ENCODE measurements at places on chromosomes 4 and X.
A peak's percentile ranks its signal among the peaks of the same experiment; 100 is the strongest.

DNA sequence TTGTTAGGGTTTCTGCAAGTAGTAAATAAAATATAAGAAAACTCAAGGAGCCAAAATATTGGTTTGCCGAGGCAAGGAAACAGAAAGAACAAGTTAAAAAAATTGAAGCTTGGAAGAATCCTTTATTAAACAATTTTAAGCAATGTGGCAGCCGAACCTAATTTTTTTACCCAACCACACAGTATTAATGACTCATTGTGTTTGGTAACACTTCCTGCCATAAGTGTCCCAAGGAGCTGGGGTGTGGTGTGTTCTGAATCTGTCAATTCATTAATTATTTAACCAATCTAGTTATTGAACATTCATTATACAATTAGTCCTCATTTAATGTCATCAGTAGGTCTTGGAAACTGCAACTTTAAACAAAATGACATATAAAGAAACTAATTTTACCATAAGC, 19.3 kb upstream of the CPE start:
- DNase-seq, result peak; percentile 15

DNA sequence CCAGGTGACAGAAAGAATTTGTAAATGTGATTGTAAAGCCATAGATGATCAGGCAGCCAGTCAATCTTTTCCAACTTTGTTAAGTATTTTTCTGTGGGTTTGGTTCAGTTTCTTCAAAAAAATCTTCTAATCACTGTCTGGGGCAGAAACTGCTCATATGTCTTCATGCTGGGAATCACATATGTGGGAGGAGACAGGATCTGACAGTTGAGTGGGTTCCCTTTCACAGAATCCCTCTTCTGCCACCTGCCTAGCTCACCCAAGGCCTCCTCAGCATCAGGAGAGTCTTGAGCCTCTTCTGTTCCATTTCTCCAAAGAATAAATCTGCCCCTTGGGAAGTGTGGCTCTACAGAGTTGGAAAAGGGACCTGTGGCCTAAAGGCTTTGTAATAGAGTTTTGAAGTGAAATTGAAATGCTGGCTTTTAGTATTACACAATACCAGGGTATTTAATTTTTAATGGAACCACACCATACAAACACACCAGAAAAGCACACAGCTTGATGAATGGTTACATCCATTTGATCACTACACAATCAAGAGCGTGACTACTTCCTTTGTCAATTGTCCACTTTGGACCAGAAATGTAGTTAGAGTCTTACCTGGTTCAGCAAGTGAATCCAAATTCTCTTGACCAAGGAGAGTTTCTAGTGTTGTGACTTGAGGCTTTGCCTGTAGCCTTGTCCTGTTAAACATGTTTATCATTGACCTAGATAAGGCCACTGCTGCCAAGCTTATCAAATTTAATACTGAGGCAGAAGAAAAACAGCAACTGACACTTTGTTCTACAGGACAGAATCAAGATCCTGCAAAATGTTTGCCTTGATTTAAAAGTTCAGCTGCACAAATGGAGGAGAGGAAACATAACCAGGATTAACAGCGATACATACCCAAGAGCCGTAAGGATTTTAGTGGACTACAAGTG, 20.4 kb downstream of the MSMO1 start:
- no peak for DNase-seq

DNA sequence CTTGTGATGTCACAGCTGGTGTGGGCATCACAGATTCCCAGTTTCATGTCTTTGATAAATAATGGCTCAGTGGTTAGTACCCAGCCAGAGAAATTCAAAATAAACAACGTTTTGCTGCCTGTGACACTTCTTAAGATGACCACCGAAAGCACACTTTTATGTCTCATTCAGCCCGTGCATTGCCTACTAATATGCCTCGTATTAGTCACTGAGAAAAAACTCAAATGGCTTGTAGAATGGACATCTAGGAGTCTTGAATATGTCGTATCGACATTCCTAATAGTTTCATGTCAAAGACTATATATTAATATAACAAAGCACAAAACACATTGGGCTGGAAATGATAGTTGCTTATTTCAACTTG, 103.9 kb upstream of the FAT1 start:
- no peak for DNase-seq

DNA sequence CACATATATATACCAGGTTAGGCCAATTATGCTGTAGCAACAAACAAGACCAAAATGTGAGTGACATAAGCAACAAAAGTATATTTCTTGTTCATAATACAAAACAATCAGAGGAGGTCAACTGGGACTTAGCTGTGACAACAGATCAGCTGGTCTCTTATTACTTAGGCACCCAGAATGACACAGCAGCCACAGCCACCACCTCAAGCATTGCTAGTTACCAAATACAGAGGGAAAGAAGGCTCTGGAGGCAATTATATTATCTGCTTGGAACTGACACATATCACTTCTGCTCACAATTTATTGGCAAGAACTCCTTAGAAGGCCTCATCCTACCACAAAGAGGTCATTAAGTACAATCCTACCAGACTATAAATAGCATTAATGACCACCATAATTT, 15.2 kb downstream of the ATOH1 start:
- no peak for DNase-seq

DNA sequence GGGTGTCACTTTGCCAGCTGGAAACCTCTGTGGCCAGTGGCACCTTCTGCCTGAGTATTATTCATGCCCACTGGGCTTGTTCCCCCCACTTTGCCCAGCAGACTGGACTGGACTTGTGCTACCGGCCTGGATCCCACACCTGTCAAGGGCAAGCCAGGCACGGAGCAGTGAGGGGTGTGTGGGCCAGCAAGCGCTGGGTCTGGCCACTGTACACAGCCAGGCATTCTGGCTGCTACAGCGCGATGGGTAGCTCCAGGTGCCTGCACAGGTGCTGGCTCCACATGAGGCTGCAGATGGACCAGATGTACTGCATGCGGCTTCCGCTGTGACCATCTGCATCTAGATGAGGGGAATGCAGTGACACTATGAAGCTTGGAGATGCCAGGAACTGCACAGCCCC, 39.5 kb downstream of the KCNE5 start:
- DNase-seq, result no peak

DNA sequence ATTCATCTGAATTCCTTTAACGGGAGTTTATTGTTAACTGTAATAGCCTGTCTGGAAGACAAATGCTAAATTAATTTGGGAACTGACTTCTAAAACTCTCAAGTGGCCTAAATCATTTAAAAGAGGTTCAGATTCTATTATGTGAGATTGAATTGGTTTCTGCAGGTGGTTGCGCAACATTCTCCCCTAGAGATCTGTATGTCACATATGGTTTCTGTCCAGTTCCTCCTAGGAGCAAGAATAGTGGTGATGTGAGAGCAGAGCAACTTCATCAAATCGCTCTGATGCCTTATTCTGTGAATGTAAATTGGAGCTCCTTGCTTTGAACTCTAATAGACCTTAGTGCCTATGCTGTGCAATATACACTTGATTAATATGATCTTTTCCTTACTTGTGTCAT, 144.6 kb upstream of the GPR101 start:
- DNase-seq, result no peak

GRCh38 chr4:155879767-155880166, 13.7 kb upstream of the ASIC5 start:
- no peak for DNase-seq

DNA sequence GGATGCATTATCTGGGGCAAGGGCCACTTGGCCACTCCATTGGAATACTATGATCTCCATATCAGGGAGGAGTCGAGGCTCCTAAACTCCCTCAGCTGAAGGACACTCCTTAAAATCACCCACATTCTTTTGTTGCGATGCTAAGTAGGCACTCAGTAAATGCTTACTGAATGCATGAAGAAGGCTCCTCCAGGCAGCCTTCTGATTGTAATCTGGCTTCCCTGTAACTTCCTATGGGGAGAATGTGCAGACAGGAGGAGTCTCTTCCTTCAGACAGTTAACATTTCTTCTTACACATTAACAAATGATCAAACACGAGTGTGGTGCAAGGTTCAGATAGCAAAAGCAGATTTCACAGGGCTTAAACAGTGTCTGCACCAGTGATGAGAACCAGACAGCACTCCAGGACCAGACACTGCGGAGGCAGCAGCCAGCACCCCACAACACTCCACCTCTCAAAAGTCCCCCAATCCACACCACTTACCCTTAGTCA, 21.4 kb upstream of the USO1 start:
- DNase-seq, result no peak

DNA sequence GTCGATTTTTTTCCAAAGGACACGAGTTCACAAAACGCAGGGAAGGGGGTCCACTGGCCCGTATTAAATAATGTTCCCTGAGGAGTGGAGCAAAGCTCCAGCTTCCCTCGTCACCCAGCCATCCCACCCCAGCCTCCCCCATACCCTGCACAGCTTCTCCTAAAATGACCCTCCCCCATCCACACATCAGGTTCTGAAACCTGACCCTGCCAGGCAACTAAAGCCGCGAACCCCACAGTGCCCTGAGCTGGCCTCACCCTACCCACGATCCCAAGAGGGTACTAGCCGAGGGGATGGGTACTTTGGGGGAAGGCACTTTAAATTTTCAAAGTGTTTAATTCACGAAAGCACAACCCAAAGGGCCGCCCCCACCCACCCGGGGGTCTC, 634 bp downstream of the APOO start:
- no peak for DNase-seq

- DNase-seq, result no peak
Observed at GRCh38 chr4:36779601-36780000, 464.9 kb upstream of the NWD2 start.

GRCh38 chr4:99156992-99157391, 12.9 kb upstream of the ADH4 start:
- no peak for DNase-seq

GRCh38 chr4:156971676-156972378, at the start of gene PDGFC:
Gene PDGFC (minus strand): TSS chr4:156971799. CDS start chr4:156970903, 896 bp downstream.
- peak; percentile 91 for DNase-seq

DNA sequence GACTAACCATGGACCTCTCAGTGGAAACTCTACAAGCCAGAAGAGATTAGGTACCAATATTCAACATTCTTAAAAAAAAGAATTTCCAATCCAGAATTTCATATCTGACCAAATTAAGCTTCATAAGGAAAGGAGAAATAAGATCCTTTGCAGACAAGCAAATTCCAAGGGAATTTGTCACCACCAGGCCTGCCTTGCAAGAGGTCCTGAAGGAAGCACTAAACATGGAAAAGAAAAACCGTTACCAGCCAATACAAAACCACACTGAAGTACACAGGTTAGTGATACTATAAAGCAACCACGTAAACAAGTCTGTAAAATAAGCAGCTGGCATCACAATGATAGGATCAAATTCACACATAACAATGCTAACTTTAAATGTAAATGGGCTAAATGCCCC, 156.6 kb downstream of the FAM13A start:
- no peak for DNase-seq

DNA sequence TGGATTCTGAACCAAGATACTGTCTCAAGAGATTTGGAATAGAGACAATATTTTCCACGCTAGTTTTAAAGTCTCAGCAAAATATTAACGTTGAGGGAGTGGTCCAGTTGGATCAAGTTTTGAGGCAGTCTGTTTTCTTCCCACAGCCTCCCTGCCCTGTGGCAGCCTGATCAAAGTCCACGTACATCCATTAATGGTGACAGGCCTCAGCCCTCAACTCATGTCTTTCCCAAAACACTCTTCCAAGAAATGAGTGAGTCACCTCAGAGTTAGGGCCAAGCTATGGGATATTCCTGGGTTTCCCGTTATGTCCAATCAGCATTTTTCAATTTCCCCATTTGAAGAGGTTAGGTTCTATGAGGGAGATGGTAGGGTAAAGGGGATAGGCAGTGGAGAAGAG, 28.5 kb downstream of the EGFL6 start:
- no peak for DNase-seq

- no peak for DNase-seq
Observed at GRCh38 chr4:173879509-173879908, 349.5 kb upstream of the HAND2 start.

DNA sequence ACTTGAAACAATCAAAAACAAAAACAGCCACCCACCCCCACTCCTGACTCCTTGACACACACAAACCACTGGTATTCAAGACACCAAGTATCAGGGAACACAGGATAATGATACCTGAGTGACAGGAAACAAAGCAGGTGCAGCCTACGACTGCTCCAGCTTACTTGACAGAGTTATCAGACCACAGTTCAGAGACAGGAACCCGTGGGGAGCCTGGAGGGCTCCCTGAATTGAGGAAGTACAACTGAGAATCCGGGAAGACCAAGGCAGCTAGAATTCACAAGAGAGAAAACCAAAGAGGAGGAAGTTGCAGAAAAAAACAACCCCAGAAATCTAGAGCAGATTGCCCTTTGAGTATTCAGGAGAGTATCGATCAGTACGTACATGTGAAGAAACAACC, 20.5 kb downstream of the COMMD8 start:
- peak; percentile 75 for DNase-seq

DNA sequence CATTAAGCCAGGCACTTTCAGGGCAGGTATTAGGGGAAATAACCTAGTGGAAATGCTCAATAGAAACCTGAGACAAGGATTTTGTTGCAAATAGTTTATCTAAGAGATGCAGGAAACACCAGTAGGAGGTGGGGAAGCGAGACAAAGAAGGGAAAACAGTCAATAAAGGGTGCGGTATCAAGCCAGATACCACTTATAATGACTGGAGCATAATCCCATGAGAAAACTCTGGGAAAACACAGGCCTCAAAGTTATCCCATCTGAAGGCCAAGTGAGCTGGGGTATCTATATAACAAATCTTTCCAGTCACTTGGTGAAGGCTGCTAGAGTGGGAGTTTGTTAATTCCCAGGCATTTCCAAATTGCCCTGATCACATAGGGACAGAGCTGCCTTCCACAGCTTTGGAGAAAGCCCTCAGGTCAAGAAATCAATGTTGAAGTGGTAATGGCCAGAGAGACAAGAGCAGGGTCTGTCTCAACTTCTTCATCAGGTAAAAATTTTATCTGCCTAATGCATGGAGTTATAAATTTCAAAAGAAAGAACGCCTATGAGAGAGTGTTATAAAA, 9.8 kb upstream of the HMGB2 start:
- no peak for DNase-seq

- no peak for DNase-seq
Observed at GRCh38 chr4:7781993-7782392, 157.7 kb downstream of the AFAP1 start.

- no peak for DNase-seq
Observed at GRCh38 chr4:89365375-89365774, 57.8 kb upstream of the GPRIN3 start.

DNA sequence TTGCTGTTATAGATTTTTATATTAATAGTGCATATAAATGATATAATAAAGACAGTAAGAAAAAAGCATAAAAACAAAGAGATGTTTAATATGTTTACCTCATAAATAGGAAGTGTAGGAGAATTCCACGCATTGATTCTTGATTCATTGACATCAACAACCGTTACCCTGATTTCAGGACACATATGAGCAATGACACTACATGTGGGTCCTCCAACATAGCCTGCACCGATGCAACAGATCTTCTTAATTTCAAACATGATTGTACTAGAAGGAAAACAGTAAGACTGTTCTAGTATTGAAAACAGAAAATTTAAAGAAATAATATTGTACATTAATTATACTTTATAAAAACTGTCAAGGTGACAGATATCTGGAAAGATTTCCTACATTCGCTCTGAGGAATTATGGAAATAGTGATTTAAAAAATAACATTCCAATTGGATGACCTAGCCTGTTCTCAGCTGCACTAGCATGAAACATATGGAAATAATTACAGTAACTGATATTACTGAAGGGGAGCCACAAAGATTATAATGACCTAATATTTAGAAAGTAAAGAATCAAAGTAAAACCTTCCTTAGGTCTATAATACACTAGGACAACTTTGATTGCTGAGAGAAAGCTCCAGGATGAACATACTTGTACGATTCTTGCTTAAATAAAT, 5.9 kb downstream of the UGDH start:
- DNase-seq, result no peak

GRCh38 chr4:33751050-33751449, 2493.3 kb downstream of the ARAP2 start:
- DNase-seq, result no peak
